ENCODE measurements at places on chromosomes 1 and 21. TPM values are rescaled to one million over a fixed set of nuclear protein-coding genes. Genes with fewer than 3 reads are reported as not detected.

DNA sequence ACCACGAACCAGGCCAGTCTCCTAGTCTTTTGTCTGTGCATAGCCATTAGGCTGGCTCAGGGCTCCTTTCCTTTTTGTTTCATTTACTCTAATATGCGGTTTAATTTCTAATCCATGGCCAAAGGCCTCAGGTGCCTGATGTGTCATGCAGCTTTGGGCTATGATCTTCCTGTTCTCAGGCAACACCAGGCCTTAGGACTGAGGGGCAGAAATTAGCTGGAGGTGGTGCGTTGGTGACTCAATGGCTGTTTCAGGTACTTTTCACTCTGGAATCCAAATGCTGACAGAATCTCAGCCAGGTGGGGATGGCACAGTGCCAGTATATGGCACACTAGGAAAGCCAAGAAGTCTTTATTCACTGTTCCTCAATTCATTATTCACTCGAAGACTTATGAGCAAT, 105.3 kb downstream of the CACNA1E start:
- no peak for DNase-seq

DNA sequence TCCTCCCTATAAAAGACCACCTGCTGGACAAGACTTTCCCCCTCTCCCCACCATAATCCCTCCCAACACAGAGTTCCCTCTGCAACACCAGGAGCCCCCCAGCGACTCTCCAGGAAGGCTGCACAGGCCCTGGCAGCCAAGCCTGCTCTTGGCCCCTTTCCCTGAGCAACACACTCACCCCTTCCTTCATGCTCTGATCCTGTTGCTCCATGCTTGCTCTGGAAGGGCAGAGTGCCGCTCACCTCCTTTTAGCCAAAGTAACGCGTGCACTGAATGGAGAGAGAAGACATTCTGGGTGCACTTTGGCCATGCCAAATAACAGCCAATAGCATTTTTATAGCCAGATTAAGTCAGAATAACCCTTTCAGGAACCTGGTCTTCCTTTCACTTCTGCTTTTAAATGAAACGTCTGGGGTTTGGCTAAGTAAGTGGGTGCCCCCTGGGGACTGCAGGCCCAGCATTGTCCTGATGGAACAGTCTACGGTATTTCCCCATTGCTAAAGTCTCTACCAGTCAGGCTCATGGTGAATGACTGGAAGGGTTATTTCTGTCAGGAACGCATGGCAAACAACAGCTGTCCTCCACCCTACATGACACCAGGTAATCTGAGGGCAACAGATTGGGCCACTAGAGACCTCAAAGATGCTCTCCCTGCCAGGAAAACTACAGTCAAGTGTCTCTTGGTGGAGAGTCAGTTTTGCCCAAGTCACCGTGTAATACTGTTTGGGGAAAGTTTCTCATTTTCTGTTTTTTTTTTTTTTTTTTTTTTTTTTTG, at the start of gene SLC2A5:
Gene SLC2A5, minus strand, starts transcription at position 310 of the 775 bp plus-strand sequence. Its CDS starts 99 bp downstream, at position 211.
- no peak for DNase-seq

- no peak for DNase-seq
Observed at GRCh38 chr1:154712166-154712810, 104.3 kb upstream of the ADAR start.

- no peak for DNase-seq
Observed at GRCh38 chr1:118123116-118123839, 61.8 kb downstream of the SPAG17 start.

GRCh38 chr1:29240986-29241385, 4.7 kb downstream of the PTPRU start:
- no peak for DNase-seq

DNA sequence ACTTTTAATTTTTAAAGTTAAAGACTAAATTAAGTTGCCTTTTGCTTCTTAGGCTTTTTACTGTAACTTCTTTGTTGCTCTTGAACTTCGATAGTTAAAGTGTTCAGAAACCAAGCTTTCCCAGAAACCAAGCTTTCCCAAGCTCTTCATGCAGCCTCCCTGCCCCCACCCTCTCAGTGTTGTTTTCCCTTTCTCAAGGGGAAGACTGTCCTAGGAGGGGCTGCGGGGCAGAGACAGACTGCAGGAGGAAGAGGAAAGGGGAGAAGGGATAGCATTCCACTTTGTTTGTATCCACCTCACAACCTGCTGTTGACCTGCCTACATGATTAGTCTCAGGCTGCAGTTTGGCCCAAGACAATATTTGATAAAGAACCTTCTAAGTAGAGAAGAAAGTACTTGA, 39.0 kb upstream of the DIPK1A start:
- no peak for DNase-seq

GRCh38 chr1:211591980-211592493, 13.1 kb upstream of the SLC30A1 start:
- DNase-seq: no peak

DNA sequence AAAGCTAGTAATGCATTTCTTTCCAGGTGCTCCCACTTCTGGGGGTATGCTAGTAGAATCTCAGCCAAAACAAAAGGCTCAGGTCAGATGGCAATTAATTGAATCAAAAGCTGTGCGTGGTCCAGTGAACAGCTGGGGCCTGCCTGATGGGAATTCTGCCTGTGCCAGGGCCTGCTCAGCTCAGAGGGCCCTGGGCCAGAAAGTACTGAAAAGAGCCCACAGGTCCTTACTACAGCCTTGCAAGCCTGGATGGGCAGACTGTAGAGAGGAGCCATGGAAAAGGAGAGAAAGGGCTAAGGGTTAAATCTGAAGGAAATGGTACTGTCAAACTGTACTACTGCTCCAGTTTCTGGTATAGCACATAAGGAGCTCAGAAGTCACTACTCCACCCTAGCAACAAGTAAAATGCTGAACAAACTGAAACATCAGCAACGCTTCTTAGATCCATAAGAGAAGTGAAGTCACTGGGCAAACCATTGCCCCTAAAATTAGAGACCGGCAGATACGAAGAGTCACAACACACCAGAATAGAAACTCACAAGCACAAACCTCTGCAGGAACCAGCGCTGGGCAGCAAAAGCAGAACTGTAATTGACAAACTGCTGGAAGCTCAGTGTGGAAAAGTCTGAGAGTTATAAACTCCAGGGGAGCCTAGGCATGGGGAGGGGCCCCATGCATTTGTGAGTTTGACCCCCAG, 121.1 kb upstream of the SYT6 start:
- no peak for DNase-seq

- no peak for DNase-seq
Observed at GRCh38 chr1:201354901-201355295, 22.6 kb downstream of the TNNT2 start.

- no peak for DNase-seq
Observed at GRCh38 chr1:114428083-114428754, 82.8 kb downstream of the TRIM33 start.

- no peak for DNase-seq
Observed at GRCh38 chr1:160211046-160211790, 6.0 kb downstream of the PEA15 start.

GRCh38 chr1:207001492-207002245, 30.9 kb downstream of the C1orf116 start:
- no peak for DNase-seq

DNA sequence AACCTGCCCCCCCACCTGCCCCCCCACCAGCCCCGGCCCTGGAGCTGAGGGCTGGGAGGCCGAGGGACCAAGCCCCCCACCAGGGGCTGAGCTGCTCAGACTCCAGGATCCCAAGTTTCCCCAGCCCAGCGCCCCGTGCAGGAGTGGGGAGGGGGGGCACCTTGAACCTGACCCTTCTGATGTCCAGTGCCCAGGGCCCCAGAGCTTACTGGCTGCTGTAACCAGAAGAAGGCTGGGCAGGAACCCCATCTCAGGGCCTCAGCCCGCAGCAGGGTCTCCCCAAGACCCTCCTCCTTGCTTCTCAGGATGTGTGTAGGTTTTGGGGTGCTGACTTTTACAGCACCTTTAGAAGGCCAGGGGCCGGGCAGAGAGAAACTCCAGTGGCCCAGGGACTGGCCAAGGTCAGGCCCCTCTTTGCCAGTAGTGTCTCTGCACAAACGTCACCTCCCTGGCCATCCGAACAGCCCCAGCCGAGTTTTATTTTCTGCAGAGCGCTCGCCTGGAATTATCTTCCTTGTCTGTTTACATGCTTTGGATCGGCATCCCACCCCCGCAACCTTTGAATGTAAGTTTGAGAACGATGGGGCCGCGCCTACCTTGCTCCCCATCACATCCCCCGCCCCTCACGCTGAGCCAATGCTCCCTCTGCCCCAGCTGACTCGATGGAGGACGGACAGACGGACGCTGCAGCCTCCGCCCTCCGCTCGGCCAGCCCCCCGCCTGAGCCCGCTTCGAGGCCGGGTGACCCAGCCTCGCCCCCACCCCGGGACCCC, 70.1 kb upstream of the CASZ1 start:
- DNase-seq: no peak

- DNase-seq: peak; percentile 14
Observed at GRCh38 chr1:184283999-184284398, 102.8 kb upstream of the C1orf21 start.

DNA sequence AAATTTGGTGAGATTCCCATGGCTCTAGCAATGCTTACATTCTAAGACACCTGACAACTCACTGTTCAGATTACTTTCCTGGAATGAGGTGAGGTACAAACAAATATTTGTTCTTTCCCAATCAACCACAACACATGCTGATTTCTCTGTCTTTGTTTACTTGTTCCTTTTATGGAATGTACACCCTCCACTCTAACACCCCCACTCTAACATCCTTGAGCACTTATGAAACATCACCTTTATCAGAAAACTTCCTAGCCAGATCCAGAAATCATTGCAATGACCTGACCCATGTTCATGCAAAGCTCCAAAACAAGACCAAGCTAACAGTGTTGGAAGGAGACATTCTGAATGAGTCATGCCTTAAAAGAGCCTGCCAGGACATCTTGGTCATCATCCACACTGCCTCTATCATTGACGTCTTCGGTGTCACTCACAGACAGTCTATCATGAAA, 35.5 kb downstream of the HSD3B1 start:
- DNase-seq: no peak

DNA sequence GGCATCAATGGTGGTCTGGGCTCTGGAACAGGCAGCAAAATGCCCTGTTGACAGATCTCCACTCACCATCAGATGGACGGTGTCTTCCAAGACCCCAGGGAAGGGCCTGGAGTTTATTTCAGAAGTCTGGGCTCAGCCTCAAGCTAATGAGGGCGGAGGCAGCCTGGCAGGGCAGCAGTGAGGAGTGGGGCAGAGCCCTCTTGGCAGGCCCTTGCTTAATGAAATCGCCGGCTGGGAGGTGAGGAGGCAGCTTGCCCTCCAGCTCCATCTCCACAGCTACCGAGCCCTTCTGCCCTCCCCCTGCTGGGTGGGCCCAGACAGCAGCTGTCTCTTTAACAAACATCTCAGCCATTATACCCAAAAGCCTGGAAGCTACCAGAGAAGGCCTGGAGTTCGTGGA, 22.0 kb upstream of the GRIK3 start:
- no peak for DNase-seq

GRCh38 chr21:41953249-41953830, 478 bp downstream of the C2CD2 start:
- DNase-seq: no peak

DNA sequence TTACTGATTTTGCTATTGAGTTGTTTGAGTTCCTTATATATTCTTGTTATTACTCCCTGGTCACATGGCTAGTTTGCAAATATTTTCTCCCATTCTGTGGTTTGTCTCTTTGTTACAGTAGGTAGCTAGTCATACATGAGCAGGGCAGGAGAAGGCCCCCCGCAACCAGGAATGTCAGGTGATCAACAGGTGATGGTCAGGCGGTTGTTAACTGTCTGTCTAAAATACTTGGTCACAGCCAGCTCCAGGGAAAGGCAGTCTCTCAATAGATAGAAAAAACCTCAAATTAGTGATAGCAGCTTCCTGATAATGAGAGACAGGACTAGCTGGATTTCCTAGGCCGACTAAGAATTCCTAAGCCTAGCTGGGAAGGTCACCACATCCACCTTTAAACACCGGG, 217.9 kb downstream of the RHOU start:
- DNase-seq: no peak

- no peak for DNase-seq
Observed at GRCh38 chr1:110607536-110608230, 1.5 kb upstream of the KCNA2 start.

GRCh38 chr1:95679262-95679661, 445.3 kb downstream of the RWDD3 start:
- DNase-seq: no peak

DNA sequence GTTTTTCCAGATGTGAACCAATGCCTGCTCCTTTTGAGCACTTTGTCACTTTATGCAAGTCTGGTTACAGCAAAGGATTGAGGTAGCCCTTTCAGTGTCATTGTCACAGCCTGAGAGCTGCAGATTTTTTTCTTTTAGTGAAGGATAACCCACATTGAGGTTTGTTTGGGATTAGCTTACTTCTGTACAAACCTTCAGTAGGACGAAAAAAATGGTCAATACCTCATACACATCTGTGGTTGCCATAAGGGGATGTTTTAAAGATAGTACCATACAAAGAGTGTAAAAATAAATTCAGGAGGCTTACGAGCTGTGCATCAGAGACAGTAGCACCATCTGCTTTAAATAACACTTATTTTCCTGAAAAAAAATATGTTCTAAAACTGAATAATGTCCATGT, 566.0 kb downstream of the AJAP1 start:
- DNase-seq: no peak

DNA sequence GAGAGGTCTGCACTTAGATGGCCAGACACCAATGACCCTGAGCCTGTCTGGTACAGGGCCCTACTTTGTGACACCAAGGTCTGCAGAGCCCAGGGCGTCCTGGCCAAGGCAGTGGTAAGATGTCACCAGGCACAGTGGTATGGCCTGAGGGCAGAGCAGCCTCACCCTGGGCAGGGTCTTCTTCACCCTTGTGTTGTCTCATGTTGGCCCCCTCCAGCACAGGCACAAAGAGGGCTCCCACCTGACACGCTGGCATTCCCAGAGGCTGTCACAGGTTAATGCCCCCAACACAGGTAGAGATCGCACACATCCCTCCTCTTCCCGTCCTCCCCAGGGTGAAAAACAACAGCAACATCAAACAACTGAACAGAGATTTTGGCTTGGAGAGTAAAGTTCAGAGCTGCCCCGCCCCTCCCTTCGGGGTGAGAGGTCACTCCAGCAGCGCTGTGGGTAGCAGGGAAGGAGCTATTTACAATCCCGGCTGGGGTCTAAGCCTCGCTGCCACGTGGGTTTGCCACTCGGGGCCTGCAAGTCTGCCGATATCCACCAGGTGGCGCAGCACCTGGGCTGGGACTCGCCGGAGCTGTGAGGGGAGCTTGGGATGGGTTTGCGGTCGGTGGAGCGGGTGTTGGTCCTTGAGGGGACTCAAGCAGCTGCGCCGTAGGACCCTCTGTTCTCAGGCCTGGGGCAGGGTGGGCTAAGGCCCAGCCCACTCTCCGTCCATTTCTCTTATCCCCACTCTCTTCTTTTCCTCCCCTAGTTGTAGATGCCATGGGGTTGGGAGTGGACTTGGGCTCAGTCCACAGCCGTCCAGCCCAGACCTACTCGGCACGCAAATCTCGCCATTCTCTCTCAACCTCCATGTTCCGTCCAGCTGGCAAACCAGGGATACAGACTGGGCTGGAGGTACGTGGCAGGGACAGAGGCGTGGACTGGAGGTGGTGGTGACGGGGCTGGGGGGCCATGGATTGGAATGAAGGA, 12.7 kb downstream of the EFNA3 start:
- no peak for DNase-seq

OR2L3 gene
- polyA plus RNA-seq: not detected

AHCTF1 gene
- polyA plus RNA-seq: 44.4 TPM

FHAD1 gene
- polyA plus RNA-seq: 9.8 TPM

LCA5L gene
- 4.7 TPM for polyA plus RNA-seq

INKA2 gene
- polyA plus RNA-seq: 2.5 TPM

FGR gene
- polyA plus RNA-seq: 1.3 TPM

ATP1A4 gene
- 1.6 TPM for polyA plus RNA-seq

ANXA9 gene
- polyA plus RNA-seq: 21.5 TPM
